ENCODE measurements at places on chromosomes 16 and 17.
A peak's percentile ranks its signal among the peaks of the same experiment; 100 is the strongest.

GRCh38 chr17:58991718-58992331, 114.9 kb downstream of the TRIM37 start:
- ATAC-seq = peak; percentile 92

GRCh38 chr16:104928-105327, 26.9 kb downstream of the MPG start:
- no peak for ATAC-seq

DNA sequence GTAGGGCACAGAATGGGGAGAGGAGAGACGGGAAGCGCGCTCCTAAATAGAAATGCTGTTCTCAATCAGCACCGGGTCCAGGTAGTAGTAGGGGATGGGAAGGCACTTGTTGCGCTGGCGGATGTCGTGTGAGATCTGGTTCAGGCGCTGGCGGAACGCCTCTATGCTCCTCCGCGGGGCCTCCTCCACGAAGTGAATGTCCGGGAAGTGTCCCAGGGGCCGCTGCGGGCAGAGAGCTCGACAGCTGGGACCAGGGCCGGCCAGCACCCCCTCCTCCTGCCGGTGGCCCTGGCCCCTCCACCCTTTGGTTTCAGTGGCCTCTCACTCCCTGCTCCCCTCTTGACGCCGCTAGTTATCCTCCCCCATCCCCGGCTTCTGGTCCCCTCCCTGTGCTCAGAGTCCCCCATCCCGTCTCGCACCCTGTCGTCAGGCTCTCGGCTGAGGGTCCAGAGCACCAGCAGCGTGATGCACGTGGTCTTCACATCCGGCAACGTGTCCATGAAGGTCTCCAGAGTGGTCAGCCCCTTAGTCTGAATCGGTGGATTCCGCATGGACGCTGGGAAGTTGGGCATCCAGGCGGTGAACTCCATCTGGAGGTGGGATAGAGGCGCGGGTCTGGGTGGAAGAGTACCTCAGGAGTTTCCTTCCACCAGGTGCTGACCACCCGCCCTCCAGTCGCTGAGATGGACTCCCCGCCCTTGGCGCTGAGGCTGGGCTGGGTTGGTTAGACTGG, 14.6 kb downstream of the ALOX12B start:
- peak; percentile 35 for ATAC-seq

GRCh38 chr16:73052576-73052975, 4.6 kb upstream of the ZFHX3 start:
- ATAC-seq = no peak

- no peak for ATAC-seq
Observed at GRCh38 chr16:29656688-29657523, 6.1 kb upstream of the SPN start.
